ENCODE measurements at places on chromosomes 2 and 18.

DNA sequence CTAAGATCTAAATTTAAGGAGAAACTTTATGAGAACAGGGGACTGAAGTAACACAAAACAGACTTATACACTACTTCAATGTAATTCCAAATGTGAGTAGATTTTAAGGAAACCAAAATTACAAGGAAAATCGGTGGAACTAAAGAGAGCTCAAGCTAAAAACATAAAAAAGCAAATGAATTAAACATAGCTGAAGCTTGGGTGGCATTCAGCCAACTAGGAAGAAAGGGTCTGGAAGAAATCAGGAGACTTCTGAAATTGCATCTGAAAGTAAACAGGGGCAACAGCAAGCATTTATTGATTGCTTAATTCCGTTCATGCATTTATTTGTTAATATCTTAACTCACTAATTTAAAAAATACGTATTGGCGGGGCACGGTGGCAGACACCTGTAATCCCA is 727.3 kb upstream of the PKDCC start:
- DNase-seq: no peak

DNA sequence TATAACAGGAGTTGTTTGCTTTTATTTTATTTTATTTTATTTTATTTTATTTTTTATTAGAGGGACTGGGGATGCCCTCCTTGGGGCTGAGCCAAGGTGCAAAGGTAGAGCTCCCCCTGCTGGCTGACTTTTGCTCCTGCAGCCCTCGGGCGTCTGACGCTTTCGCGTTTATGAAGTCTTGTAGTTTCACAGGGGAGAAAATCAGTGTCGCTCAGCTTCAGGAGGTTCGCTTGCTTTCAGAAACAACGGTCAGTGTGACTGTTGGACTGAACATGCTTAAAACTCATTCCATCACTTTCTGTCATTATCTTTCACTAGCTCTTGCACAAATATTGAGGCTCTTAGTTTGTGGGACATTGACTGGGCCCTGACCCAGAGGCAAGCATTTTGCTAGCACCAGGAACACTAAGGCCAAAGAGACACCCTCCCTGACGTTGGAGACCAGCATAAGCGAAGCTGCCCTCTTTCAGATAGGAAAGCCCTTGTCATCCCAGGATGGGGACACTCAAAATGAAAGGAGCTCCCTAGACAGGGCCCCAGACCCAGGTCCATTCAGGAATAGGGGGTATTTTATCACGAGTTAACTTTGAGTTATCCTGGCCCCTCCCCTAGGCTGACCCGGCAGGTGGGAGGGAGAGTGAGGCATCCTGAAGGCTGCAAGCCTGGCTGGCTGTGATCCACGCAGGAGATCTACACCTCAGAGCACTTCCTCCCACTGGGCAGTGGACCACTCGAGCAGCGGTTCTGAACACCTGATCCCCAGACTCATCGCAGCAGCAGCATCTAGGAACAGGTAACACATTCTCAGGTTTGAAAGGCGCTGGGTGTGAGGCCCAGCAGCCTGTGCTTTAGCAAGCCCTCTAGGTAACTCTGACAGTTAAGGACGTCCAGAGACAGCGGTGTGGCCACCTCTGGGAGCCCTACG is 34.4 kb downstream of the LGALSL start:
- peak; percentile 81 for DNase-seq

- DNase-seq: no peak
Measured at GRCh38 chr2:158773121-158773520, 22.0 kb upstream of the DAPL1 start.

DNA sequence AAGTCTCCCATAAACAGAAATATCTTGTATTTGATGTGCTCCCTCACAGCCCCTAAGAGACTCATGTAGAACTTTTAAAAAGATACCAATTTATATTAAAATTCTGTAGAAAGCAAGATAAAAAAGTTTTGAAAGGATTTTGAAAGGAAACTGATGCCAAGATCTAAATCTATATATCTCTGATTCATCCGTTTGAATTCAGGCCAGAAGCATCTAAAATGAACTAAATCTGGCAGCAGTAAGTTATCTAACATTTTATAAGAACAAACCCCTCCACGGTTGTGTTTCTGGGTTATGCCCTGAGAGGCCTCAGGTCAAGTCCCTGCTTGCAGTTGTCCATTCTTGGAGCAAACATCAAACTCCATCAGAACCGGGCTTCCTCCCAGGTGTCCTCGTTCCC is 165.8 kb downstream of the FBXO15 start:
- no peak for DNase-seq

DNA sequence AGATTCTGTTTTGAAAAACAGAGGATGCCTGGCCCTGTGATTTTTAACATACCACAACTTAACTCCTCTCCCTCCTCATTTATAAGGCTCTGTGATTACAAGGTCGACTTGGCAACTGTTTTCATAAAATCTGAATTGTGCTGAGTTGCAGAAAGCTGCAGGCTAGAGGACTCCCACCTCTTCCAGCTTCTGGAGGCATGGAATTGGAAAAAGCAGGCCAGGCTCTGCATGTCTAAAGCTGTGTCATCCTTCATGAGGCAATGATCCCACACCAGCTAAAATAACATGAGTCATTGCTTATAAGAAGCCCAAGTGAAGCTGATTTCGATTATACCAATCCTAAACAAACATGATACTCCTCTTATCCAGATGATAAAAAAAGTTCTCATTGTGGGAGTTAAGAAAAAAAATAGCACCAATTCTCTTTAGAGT is 11.7 kb downstream of the ARHGAP28 start:
- peak; percentile 88 for DNase-seq

GRCh38 chr2:196987649-196988364 is 61.3 kb upstream of the PGAP1 start:
- peak; percentile 65 for DNase-seq

DNA sequence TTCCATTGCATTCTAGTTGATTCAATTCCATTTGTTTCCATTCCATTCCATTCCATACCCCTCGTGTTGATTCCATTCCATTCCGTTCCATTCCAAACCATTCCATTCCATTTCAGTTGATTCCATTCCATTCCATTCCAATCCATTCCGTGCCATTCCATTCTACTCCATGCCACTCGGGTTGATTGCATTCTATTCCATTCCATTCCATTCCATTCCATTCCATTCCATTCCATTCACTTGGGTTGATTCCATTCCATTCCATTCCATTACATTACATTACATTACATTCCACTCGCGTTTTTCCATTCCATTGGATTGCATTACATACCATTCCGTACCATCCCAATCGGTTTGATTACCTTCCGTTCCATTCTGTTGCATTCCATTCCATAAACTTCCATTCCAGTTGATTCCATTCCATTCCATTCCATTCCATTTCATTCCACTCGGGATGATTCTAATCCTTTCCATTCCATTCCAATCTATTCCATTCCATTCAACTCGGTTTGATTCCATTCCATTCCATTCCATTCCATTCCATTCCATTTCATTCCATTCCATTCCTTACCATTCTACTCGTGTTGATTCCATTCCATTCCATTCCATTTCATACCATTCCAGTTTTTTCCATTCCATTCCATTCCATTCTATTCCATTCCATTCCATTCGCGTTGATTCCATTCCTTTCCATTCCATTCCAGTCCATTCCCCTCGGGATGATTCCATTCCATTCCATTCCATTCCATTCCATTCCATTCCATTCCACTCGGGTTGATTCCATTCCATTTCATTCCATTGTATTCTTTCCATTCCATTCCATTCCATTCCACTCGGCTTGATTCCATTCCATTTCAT is 1140.4 kb downstream of the RPIA start:
- no peak for DNase-seq

DNA sequence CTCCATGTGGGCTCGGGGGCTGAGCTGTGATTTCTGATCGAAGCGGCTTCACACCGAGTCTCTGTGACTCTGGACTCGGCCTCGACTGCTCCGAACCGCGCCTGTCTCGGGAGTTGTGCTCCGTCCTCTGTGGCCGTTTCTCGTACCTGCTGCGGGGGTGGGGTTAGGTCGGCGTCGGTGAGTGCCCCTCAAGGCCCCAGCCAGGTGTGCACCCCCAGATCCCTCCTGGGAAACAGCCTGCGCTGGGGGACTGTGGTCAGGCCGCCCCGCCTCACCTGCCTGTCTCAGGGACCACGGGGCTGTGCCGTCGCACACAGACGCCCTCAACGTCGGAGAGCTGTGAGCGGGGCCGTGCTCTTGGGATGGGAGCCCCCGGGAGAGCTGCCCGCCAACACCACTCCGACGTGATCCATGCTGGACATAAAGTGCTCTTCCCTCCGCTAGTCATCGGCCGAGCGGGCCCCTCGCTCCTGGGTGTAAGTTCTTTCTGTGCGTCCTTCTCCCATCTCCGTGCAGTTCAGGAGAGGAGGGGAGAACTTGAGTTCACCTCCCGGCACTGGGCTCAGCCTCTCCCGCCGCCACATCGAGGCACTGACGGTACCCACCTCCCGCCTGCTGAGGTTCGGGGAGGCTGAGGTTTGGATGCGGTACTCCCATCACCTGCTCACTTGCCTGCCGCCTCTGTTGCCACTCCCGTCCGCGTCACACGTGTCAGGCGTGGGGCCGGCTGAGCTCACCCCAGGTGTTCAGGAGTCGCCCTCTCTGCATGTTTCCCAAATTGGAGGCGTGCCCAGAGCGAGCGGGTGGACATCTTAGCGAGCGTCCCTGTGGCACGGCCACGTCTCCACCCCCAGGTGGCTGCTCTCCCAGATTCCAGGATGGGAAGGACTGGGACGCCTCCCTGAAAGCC is 55.7 kb downstream of the CTDP1 start:
- DNase-seq: no peak

- DNase-seq: no peak
Measured at GRCh38 chr2:166060191-166060590, 67.6 kb downstream of the SCN1A start.

DNA sequence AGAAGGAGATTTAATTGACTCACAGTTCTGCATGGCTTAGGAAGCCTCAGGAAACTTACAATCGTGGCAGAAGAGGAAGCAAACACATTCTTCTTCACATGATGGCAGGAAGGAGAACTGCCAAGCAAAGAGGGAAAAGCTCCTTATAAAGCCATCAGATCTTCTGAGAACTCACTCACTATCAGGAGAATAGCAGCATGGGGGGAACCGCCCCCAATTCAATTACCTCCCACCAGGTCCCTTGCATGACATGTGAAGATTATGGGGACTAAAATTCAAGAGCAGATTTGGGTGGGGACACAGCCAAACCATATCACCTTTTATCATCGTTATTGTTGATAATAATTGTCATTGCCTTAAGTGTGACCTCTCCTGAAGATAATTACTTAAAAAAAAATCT is 197.9 kb upstream of the SLC14A2 start:
- no peak for DNase-seq

DNA sequence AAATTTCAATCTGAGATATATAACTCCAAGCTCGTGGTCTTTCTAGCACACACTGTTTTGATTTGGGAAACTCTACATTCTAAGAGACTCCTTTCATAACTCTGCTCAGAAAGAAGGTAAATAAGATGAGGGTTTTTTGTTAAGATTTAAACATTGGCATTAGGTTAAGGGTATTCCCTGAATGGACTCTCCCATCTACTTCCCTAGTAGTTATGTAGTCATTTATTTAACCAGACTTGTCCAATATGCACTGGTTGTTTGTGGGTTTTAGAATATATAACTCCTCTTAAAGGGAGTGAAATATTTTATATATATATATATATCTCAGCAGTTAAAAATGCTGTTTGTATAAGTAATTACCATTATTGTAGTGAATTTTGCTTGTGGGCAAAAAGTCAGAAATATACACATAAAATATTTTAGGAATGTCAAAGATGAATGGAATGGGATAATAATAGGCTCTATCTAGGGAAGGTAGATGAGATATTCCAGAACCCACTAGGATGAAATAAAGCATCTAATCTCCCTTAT is 61.5 kb upstream of the WDR75 start:
- DNase-seq: no peak

- DNase-seq: peak; percentile 70
Measured at GRCh38 chr2:204027091-204027490, 90.5 kb downstream of the ICOS start.

DNA sequence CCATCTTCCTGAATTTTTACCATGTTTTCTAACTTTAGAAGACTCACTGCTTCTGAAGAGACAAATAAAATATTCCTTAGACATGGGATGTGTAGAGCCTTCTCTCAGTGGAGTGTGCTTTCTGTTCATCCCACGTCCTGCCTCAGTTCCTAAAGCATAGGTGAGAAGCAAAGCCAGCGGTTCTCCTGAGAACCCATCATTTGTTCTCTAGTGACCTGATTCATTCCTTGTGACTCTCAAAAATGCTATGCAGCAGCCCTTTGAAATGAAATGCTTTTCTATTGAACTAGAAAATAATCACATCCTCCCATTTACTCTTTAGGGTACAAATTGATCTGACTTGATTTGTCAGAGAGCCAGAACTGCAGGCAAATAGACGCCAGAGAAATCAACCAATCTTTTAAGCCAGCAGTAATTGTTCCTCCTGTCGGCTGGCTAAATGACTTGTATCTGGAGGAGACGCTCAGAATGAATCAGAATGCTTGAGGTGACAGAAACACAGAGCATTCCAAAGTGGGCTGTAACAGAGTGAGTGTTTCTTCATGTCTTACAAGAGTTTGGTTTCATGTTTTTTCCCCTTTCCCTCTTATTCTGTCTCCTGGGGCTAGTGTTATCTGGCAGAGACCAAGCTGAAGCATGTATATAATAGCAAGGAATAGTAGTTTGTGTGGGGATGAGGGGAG is 81.3 kb upstream of the TMEM178A start:
- no peak for DNase-seq

GRCh38 chr2:160194946-160195345 is 5.1 kb downstream of the ITGB6 start:
- no peak for DNase-seq

GRCh38 chr2:202039278-202040078 is 5.8 kb downstream of the FZD7 start:
- no peak for DNase-seq

DNA sequence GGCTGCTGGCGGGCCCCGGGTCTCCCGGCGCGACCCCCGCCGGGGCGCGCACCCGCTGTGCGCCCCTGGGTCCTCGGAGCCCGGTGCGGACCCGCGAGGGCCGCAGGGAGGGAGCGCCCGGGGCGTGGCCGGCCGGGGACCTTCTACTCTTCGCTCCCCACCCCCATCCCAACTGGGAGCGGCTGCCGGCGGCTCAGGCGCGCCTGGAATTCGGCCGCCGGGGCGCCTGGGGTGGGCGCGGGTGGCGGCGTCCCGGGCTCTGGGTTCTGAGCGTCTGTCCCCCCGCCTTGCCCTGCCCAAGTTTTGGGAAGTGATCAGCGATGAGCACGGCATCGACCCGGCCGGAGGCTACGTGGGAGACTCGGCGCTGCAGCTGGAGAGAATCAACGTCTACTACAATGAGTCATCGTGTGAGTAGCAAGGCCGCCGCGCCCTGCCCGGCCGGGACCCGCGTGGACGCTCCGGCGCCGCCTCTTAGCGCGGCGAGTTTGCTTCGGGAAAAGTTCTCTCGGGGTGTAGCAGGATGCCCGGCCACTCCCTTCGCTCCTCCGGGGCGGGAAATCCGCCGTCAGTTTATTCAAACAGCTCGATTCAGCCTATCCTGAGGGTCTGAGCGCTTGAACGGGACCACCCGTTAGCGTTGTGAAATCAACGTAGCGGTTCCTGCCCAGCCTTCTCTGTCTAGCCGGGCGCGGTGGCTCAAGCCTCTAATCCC is 502 bp downstream of the TUBB6 start:
- peak; percentile 90 for DNase-seq
